ENCODE measurements at places on chromosomes 1 and 21.

- DNase-seq: no peak
Measured at GRCh38 chr1:183778568-183779433, 26.1 kb upstream of the RGL1 start.

- DNase-seq: no peak
Measured at GRCh38 chr1:92845908-92846307, 14.1 kb downstream of the RPL5 start.

DNA sequence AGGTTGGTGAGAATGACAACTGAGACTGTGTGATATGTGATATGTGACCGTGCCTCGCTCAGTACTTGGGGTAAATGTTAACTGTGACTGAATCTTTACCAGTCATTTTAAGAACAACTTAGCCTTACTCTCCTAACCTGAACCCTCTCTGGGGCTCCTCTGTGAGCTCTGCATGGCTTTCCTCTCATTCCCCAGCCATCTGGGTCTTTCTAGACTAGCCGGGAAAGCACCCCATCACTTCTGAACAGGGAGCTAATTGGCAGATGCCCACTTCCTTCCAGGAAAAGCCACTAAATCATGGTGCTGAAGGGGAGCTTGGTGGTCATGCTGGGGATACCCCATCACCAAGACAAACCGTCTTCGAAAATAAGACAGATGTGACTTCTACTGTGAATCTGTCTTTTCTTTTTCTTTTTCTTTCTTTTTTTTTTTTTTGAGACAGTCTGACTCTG lies 16.5 kb upstream of the FOXO6 start:
- no peak for DNase-seq

DNA sequence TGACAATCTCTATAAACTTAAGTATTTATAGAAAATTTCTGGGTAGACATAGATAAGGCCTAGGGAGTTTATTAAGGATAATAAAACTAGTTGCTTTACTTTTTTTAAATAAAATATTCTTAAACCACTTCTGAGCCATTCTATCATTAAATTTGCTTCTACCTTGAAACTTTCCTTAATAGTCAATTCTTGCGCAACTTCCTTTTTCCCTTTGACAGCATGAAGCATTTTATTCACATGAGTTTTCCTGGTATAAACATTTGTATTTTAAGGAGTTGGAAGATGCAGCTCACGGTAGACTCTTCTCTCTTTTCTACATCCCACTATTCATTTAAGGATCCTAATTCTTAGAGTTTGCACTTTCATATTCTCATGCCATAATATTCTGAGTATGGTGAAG lies 75.8 kb upstream of the DPH5 start:
- no peak for DNase-seq

- DNase-seq: no peak
Measured at GRCh38 chr1:33149453-33150190, 32.2 kb downstream of the TRIM62 start.

DNA sequence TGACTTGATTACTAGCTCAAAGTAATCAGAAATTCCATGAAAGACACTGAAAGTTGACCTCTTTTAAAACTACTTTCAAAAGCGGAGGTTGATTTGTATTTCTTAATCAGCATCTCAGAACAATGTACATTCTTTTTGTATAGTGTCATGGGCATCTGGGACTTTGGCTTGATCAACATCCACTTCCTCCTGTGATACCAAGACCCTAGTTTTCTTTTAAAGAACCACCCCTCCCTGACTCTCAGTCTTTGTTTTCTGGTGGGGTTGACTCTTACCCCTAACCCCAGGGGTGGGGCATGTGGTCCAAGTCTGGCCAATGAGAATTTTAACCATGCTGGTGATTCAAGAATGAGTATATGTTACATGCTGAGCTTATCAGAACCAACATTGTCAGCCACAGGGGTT lies 21.7 kb upstream of the IRF2BP2 start:
- peak; percentile 96 for DNase-seq

GRCh38 chr1:200157715-200158114 lies 130.2 kb downstream of the NR5A2 start:
- no peak for DNase-seq

Measured in foreskin fibroblast (primary cell).